ENCODE measurements at places on chromosomes 7 and 10. TPM values are rescaled to one million over a fixed set of nuclear protein-coding genes. Genes with fewer than 3 reads are reported as not detected.

The ACBD5 gene
- 58.5 TPM for total RNA-seq

The PTPRE gene
- total RNA-seq = 12.6 TPM

The TRIM50 gene
- total RNA-seq = not detected

The NFKB2 gene
- total RNA-seq = 16.2 TPM
